GM03348 (cell line): ENCODE measurements at places on chromosomes 16 and 17.
A peak's percentile ranks its signal among the peaks of the same experiment; 100 is the strongest.

GRCh38 chr16:85473323-85473722 is 139.8 kb upstream of the GSE1 start:
- no peak for DNase-seq

- no peak for DNase-seq
These were observed 45.0 kb downstream of the B9D1 start for GRCh38 chr17:19317359-19318095.

DNA sequence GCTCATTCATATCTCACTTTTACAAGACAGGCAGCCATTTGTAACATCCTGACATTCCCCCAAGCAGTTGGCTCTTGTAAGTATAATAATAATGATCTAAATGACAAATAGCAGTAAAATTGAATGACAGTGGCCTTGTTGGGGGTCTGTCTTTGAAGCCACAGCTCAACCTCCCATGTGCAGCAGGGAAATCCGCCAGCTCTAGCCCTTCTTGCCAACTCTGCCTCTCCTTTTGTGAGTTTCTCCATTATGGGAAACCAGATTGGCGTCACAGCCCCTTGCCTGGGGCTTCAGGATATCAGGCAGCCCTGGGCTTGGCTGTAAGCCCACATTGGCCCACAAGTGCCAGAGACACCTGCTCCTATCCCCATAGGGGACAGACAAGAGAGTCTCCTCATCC is 70.4 kb upstream of the CACNG5 start:
- no peak for DNase-seq

DNA sequence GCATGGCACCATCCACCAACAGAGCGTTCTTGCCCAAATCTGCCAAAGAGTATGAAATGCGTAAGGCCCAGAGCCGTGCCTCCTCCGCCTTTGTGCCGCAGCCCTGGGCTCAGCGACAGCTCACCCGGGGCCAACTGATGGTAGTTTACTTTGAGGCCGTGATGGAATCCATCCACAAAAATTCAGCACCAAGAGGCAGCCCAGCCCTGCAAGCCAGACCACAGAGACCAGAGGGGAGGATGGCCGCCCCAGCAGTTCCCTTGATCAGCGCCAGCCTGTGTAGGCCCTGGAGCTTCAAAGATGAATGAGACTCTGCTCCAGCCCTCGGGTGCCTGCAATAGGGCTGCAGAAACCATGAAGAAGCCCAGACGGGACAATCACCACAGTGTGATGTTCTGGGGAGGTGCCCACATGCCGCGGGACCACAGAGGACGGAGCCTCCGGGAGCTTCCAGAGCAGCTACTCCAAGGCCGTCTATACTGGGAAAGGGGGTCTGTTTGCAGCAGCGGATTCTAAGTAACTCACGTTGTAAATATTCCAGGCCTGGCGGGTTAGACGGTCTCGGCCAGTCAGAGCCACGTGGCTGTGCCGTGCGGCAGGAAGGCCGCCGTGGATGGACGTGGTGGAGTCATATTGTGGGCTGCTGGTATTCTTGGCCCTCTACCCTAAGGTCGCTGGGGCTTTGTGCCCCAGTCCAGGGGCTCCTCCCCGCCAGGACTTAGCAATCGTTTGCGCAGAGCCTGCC is 80.3 kb downstream of the RBFOX3 start:
- no peak for DNase-seq

GRCh38 chr16:4945560-4946502 is 8.9 kb upstream of the PPL start:
- peak; percentile 29 for DNase-seq
